ENCODE measurements at places on chromosomes 4 and X.

GRCh38 chr4:1579901-1580691 lies 104.0 kb downstream of the FAM53A start:
- DNase-seq: peak; percentile 65

- no peak for DNase-seq
These were observed 20.9 kb upstream of the KLHL8 start for GRCh38 chr4:87241336-87241735.

- no peak for DNase-seq
These were observed 547.0 kb upstream of the NDST4 start for GRCh38 chr4:115660465-115660864.

GRCh38 chr4:155509555-155509954 lies 132.8 kb upstream of the MAP9 start:
- DNase-seq: no peak

DNA sequence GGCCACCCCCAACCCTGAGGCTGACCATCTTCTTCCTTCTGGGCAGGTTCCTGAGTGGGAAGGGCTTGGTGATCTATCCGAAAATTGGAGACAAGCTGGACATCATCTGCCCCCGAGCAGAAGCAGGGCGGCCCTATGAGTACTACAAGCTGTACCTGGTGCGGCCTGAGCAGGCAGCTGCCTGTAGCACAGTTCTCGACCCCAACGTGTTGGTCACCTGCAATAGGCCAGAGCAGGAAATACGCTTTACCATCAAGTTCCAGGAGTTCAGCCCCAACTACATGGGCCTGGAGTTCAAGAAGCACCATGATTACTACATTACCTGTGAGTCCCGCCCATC lies 9.7 kb downstream of the EFNB1 start:
- DNase-seq: no peak

- no peak for DNase-seq
These were observed 65.7 kb upstream of the SLITRK2 start for GRCh38 chrX:145751943-145752342.

DNA sequence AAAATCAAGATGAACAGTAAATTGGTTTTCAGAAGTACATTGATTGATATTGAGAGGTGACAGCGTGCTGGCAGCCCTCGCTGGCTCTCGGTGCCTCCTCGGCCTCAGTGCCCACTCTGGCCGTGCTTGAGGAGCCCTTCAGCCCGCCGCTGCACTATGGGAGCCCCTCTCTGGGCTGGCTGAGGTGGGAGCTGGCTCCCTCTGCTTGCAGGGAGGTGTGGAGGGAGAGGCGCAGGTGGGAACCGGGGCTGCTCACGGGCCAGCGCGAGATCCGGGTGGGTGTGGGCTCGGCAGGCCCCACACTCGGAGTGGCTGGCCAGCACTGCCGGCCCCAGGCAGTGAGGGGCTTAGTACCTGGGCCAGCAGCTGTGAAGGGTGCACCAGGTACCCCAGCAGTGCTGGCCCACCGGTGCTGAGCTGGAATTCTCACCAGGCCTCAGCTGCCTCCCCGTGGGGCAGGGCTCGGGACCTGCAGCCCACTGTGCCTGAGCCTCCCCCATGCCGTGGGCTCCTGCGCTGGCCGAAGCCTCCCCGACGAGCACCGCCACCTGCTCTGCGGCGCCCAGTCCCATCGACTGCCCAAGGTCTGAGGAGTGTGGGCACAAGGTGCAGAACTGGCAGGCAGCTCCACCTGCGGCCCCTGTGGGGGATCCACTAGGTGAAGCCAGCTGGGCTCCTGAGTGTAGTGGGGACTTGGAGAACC lies 25.2 kb downstream of the RAP2C start:
- no peak for DNase-seq

DNA sequence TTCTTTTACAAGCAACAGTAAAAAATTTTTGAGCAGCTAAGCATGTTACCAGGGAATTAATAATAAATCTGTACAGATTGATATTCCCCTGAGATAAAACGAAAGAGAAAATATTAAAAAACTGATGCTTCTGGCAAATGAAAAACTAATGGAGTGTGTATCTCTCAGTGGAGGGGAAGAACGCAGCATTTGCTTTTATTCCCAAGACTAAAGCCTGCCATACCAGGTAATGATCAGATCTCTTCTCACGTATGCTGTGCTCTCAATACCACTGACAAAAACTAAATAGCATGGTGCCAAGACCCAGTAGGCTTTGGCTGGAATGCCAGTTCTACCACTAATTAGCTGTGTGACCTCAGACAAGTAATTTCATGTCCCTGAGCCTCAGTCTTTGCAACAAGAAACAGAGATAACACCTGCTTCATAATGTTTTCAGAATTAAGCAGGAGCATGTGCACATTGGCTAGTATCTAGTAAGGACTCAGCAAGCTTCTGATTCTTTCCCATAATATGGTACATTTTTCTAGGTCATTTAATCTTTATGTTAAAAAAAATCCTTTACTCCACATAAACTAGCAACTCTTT lies 179.6 kb downstream of the CENPC start:
- no peak for DNase-seq

GRCh38 chr4:169219440-169219839 lies 51.3 kb downstream of the SH3RF1 start:
- DNase-seq: no peak

GRCh38 chr4:78601013-78601412 lies 49.4 kb downstream of the ANXA3 start:
- no peak for DNase-seq

- DNase-seq: no peak
These were observed 13.8 kb downstream of the RNF4 start for GRCh38 chr4:2482693-2483092.

- DNase-seq: no peak
These were observed 458.8 kb downstream of the CCSER1 start for GRCh38 chr4:90585961-90586360.

DNA sequence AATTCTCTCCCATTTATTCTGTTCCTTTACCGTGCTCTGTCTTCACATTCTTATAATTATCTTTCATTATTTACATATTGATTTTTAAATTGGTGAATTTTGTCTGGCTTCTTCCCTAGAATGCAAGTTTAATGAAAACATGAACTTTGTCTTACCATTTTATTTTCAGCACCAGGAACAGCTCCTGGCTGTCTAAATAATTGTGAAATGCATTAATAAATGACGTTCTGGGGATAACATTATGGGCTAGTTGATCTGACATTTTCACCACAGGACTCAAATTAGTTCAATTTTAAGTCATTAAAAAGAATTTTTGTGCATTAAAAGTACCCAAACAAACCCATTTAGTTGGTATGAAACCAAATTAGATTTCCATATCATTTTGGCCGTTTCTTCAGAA lies 97.5 kb downstream of the KCTD8 start:
- no peak for DNase-seq

DNA sequence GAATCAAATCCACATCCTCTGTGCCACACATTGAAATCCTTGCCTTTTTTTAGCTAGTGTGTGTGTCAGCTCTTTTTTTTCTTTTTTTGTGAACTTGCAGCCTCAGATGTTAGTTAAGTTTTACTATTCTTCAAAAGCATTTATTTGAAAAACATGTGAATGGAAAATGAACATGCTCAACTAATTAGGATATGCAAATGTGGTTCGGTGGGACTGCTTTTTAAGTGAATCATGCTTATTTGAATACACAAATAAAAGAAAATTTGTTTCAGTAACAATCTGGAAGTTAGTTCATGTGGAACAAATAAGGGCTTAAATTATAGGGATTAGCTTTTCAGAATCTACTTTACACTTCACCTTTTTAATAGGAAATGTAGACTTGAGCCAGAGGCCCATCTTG lies 751.5 kb upstream of the FAM241A start:
- DNase-seq: no peak

DNA sequence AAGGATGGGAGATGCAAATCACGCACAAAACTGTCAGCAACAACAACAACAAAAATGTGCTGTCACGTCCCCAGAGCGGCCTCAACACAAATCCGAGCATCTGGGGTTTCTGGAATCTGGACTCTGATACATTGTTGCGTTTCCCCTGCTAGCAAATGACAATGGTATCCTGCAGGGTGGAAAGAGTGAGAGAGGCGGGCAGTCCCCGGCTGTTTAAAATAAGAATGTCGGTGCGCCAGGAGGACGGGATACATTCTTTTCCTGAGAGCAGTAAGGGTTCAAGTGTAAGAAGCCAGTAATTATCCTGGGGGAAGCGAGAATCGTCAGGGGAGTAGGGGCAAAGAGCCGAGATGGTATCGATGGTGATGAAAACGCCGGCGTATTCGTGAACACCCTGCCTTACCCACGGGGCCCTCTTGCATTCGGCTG lies 310.2 kb downstream of the ASMT start:
- DNase-seq: no peak

DNA sequence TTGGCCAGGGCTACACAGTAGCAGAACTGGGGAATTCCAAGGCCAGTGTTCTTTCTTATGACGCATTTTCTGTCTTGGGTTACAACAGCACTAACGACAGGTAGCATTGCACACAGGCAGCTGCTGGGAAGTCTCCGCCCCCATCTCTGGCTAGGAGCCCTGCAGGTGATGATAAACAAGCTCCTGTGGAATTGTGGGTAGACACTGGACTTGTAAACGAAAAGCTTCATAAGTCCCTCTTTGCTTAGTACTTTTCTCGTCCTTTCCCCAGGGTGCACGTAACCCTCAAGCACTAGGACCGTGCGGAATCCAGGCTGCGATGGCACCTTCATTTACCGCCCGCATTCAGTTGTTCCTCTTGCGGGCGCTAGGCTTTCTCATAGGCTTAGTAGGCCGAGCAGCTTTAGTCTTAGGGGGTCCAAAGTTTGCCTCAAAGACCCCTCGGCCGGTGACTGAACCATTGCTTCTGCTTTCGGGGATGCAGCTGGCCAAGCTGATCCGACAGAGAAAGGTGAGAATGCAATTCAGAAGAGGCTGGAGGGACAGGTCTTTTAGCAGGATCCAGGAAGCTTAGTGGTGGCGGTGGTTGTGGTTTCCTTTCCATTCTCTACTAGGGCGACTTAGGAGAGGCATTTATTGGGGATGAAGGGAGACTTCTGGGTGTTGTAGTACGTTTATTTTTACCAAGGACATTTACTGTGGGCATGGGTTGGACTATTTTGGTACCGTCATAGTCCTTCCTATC lies at the start of gene FAAH2:
FAAH2 (plus strand) TSS at position 200 of the 745 bp plus-strand sequence; CDS start at position 320, 120 bp downstream.
- peak; percentile 84 for DNase-seq

GRCh38 chr4:158540125-158540907 lies 18.6 kb downstream of the RXFP1 start:
- no peak for DNase-seq

GRCh38 chrX:77668391-77669237 lies 117.4 kb downstream of the ATRX start:
- DNase-seq: peak; percentile 15

GRCh38 chr4:129581305-129581704 lies 485.4 kb downstream of the C4orf33 start:
- no peak for DNase-seq
